ENCODE measurements at places on chromosomes 16 and 17.

- no peak for DNase-seq
These were observed 40.1 kb upstream of the JPH3 start for GRCh38 chr16:87562201-87562600.

DNA sequence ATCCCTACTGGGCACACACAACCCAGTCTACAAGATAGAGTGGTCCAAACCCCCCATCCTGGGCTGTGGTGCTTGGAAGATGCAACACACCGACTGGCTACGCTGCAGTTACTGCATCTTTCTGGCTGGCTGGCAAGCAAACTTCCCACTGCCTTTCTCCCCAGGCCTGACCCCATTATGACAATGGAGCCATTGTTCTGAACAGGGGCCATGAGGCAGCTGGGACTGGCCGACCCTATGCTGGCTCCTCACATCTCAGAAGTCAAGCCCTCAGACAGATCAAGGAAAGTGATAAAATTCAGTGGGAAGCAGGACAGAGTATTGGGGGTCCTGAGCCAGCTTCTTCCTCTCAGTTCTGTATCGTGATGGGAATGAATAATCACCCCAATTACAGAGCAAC, 364.1 kb upstream of the ASIC2 start:
- DNase-seq, result no peak

DNA sequence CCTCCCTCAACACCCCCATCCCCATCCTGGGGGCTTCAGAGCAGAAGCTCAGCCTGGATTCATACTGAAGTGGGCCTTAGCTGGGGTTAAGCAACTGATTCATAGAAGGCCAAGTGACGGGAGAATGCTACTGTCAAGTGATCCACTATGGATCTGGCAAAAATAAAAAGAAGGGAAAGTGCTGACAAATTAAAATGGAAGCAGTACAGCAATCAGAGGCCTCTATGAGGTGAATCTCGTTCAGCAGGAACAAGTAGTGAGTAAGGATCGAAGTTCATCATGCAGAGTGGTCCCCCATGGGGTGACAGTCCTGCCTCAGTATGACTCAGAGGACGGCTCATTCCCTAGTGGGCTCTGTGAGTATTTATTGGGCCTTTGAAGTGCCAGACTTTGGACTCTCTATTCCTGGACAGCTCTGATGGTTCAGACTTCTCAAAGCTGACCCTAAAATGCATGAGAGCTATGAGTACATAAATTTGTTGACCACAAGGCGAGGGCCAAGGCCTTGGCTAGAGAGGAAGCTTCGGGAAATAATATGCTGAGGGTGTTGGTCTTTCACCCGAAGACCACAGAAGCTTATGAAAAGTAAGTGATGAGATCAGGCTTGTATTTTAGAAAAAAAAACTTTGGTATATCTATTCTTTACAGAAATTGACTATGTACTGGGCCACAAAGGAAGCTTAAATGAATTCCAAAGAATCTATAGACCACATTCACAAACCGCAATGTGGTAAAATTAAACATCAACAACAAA, 5.3 kb upstream of the NSMCE1 start:
- DNase-seq, result peak; percentile 94

GRCh38 chr17:1498869-1499268, 6.4 kb upstream of the MYO1C start:
- no peak for DNase-seq

GRCh38 chr17:50318501-50319285, 27.2 kb upstream of the XYLT2 start:
- DNase-seq, result no peak

DNA sequence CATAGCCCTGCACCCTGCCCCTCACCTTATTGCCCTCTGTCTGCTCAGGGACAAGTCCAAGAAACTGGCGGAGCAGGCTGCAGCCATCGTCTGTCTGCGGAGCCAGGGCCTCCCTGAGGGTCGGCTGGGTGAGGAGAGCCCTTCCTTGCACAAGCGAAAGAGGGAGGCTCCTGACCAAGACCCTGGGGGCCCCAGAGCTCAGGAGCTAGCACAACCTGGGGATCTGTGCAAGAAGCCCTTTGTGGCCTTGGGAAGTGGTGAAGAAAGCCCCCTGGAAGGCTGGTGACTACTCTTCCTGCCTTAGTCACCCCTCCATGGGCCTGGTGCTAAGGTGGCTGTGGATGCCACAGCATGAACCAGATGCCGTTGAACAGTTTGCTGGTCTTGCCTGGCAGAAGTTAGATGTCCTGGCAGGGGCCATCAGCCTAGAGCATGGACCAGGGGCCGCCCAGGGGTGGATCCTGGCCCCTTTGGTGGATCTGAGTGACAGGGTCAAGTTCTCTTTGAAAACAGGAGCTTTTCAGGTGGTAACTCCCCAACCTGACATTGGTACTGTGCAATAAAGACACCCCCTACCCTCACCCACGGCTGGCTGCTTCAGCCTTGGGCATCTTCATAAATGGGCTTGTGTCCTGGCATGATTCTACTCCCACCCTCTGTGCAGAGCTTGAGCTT, 6.3 kb upstream of the NFATC3 start:
- no peak for DNase-seq

DNA sequence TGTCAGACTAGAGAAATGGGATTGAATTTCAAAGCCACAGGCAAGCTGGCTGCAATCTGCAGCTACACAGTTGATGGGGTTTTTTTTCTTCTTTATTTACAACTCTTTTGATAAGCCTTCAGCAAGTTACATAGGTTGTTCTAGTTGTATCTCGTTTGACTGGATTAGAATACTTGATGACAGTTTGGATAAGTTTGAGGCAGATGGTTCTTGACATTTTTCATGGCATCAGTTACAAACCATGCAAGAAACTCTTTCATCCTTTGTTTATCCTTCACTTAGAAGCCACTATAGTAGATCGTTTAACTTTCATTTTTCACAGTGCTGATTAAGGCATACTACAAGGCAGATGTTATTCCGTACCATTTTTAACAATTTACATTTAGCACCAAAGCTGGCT, 238.9 kb downstream of the TOX3 start:
- no peak for DNase-seq
